Chondrocyte (in vitro differentiated cells): ENCODE measurements at places on chromosomes 6 and 20.
A peak's percentile ranks its signal among the peaks of the same experiment; 100 is the strongest.

DNA sequence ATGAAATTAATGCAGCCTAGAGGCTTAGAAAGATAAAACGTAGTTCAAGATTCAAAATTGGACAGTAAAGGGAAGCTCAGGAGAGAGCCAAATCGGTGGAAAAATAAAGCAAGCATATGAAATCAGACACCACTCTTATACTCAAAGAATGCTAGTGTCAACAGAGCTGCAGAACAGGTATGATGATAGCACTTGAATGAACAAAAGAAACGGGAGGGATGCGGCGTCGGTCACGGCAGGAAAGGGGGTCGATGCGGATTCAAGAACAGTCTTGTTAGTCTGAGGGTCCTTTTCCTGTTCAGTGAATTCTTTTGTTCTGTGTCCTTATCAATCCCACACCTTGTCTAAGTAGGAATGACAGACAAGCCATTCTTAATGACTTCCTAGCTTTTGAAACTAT, 114.4 kb downstream of the FOXC1 start:
- no peak overlapping the region for H3K27ac ChIP-seq
- no peaks in the 10 kb centered on the region for H3K36me3 ChIP-seq
- peaks cover 21% of the 10 kb centered on the region for H3K4me1 ChIP-seq
- H3K27me3 ChIP-seq, result no peaks in the 10 kb centered on the region

- no peak overlapping the region for H3K4me3 ChIP-seq
- no peak overlapping the region for H3K27ac ChIP-seq
- no peak for DNase-seq
- no peaks in the 10 kb centered on the region for H3K27me3 ChIP-seq
- peaks cover 47% of the 10 kb centered on the region for H3K4me1 ChIP-seq
Measured at GRCh38 chr20:3931664-3932063, 42.5 kb downstream of the PANK2 start.

GRCh38 chr6:96089173-96089572, 73.4 kb downstream of the FUT9 start:
- H3K27ac ChIP-seq, result no peak overlapping the region
- DNase-seq, result no peak
- no peaks in the 10 kb centered on the region for H3K4me1 ChIP-seq
- peaks cover 1% of the 10 kb centered on the region for H3K27me3 ChIP-seq

- no peaks in the 10 kb centered on the region for H3K4me1 ChIP-seq
- no peak overlapping the region for H3K27ac ChIP-seq
- no peaks in the 10 kb centered on the region for H3K36me3 ChIP-seq
- no peak for DNase-seq
Measured at GRCh38 chr6:71310261-71310660, 21.6 kb downstream of the OGFRL1 start.

DNA sequence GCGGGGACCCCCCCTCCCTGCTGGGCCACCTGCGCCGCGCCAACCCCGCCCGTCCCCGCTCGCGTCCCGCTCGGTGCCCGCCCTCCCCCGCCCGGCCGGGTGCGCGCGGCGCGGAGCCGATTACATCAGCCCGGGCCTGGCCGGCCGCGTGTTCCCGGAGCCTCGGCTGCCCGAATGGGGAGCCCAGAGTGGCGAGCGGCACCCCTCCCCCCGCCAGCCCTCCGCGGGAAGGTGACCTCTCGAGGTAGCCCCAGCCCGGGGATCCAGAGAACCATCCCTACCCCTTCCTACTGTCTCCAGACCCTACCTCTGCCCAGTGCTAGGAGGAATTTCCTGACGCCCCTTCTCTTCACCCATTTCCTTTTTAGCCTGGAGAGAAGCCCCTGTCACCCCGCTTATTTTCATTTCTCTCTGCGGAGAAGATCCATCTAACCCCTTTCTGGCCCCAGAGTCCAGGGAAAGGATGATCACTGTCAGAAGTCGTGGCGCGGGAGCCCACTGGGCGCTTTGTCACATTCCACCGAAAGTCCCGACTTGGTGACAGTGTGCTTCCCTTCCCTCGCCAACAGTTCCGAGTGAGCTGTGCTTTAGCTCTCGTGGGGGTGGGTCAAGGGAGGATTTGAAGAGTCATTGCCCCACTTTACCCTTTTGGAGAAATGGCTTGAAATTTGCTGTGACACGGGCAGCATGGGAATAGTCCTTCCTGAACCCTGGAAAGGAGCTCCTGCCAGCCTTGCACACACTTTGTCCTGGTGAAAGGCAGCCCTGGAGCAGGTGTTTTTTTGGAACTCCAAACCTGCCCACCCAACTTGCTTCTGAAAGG, 2.1 kb downstream of the VEGFA start:
- peak overlapping the region; percentile 98 for H3K4me3 ChIP-seq
- H3K27ac ChIP-seq, result peak overlapping the region; percentile 99
- H3K36me3 ChIP-seq, result peaks cover 6% of the 10 kb centered on the region
- peaks cover 49% of the 10 kb centered on the region for H3K4me1 ChIP-seq
- DNase-seq, result no peak

DNA sequence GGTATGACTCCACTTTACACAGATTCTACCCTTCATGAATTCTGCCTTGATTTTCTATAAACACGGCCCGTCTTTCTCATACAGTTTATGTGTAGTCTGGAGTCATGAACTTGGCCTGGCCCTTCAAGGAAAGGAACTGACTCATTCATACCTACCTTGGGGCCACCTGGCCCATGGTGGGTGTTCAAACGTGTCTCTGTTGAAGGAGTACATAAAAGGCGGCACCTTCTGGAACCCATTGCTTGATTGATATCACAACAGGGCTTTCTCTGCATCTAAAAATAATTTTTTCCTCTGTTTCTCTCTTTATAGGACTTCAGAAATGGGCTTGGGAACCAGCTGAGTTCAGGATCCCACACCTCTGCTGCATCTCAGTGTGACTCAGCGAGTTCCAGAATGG, 363.0 kb upstream of the SOX4 start:
- H3K4me3 ChIP-seq, result no peak overlapping the region
- DNase-seq, result no peak
- peaks cover 8% of the 10 kb centered on the region for H3K4me1 ChIP-seq
- no peak overlapping the region for H3K27ac ChIP-seq
- H3K36me3 ChIP-seq, result peaks cover 18% of the 10 kb centered on the region

- peaks cover 4% of the 10 kb centered on the region for H3K4me1 ChIP-seq
- no peak for DNase-seq
- H3K27ac ChIP-seq, result no peak overlapping the region
- no peaks in the 10 kb centered on the region for H3K27me3 ChIP-seq
Measured at GRCh38 chr20:60362531-60362930, 404.3 kb downstream of the CDH26 start.

DNA sequence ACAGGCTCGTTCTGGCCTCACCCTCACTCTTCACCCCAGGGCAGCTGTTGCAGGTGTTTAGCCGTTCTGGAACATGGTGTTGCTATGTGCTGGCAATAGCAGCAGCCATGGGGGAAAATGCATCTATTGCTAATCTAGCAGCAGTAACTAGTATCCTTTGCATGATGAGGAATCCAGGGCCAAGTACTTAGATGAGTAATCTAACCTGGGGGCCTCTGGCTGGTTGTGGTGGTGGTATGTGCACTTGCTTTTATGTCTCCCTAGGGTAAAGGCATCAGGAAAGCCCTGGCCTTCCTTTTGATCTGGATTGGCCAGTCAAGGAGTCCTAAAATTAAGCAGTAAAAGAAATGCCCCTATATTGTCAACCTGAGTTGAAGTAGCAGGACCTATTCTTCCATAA, 594.5 kb upstream of the MAP3K7 start:
- no peak for DNase-seq
- H3K27me3 ChIP-seq, result no peaks in the 10 kb centered on the region
- peaks cover 6% of the 10 kb centered on the region for H3K4me1 ChIP-seq
- no peak overlapping the region for H3K4me3 ChIP-seq

GRCh38 chr6:147983581-147984366, 358.9 kb upstream of the SASH1 start:
- no peaks in the 10 kb centered on the region for H3K27me3 ChIP-seq
- no peak overlapping the region for H3K4me3 ChIP-seq
- no peak for DNase-seq
- peaks cover 12% of the 10 kb centered on the region for H3K4me1 ChIP-seq
- no peaks in the 10 kb centered on the region for H3K36me3 ChIP-seq
- no peak overlapping the region for H3K27ac ChIP-seq

- H3K36me3 ChIP-seq, result no peaks in the 10 kb centered on the region
- H3K4me1 ChIP-seq, result peaks cover 14% of the 10 kb centered on the region
- no peak overlapping the region for H3K4me3 ChIP-seq
Measured at GRCh38 chr6:72675396-72675795, 53.5 kb downstream of the KCNQ5 start.

GRCh38 chr20:51526106-51526470, 16.4 kb downstream of the NFATC2 start:
- H3K4me3 ChIP-seq, result no peak overlapping the region
- DNase-seq, result no peak
- no peaks in the 10 kb centered on the region for H3K27me3 ChIP-seq
- peaks cover 37% of the 10 kb centered on the region for H3K4me1 ChIP-seq

GRCh38 chr6:3390698-3391097, 66.2 kb downstream of the SLC22A23 start:
- H3K27me3 ChIP-seq, result no peaks in the 10 kb centered on the region
- no peak for DNase-seq
- H3K4me3 ChIP-seq, result no peak overlapping the region
- H3K4me1 ChIP-seq, result peaks cover 7% of the 10 kb centered on the region
- no peak overlapping the region for H3K27ac ChIP-seq

DNA sequence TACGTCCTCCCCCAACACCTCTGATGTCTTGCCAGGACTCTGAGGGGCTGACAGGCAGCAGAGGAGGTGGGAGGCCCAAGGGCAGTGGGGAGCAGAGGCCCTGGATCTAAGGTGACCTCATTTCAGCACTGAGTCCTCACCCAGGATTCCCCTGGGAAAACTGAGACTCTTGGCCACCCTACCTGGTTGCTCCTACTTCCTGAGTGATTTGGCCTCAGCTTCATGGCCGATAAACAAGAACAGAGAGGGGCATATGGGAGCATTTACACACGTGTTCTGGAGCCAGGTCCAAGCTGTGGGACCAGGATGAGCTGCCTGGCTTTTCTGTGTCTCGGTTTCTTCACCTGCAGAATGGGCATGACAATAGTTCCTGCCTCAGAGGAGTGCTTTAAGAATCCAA, 133.8 kb downstream of the ANKRD60 start:
- H3K36me3 ChIP-seq, result no peaks in the 10 kb centered on the region
- H3K4me1 ChIP-seq, result no peaks in the 10 kb centered on the region
- DNase-seq, result no peak
- peaks cover 6% of the 10 kb centered on the region for H3K27me3 ChIP-seq

- no peaks in the 10 kb centered on the region for H3K36me3 ChIP-seq
- no peak overlapping the region for H3K4me3 ChIP-seq
- peaks cover 51% of the 10 kb centered on the region for H3K4me1 ChIP-seq
- DNase-seq, result no peak
- no peak overlapping the region for H3K27ac ChIP-seq
Measured at GRCh38 chr6:82957171-82957867, 108.3 kb downstream of the UBE3D start.

- no peak overlapping the region for H3K4me3 ChIP-seq
- no peak for DNase-seq
Measured at GRCh38 chr6:35300848-35301247, 3.2 kb downstream of the DEF6 start.

DNA sequence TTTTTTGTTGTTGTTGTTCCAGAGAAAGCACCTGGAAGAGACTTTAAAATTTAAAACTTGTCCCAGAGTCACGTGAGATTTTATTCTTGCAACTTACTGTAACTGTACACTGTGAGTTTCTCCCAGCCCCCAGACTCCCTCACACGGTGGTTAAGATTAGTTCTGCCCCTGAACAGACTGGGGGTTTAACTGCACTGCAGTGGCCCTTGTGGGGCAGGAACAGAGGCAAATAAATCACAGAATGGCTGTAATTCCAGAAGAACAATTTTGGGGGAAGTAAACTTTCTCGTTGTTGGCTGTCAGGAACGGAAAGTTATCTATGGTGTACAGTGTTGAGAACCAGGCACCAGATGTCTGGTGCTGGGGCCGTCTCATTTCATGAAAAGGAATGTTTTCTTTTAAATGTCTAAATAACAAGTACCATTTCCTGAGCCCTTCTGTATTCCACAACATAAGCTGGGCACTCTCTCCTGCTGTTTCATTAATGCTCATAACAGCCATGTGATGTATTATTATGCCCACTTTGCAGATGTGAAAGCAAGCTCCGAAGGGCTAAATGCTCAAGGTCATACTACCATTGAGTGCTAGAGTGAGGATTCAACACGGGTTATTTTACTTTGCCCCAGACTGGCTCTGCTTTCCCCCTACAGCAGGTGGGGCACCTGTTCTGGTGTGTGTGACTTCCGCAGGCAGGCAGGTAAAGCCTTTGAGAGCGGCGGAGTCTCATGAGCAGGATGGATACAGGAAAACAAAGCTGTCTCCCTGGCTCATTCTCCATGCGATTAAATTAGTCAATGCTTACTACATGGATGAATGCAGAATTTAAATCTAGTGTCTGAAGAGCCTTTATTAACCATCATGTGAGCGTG, 30.5 kb downstream of the CNKSR3 start:
- no peak for DNase-seq
- H3K4me3 ChIP-seq, result peak overlapping the region; percentile 64
- H3K4me1 ChIP-seq, result peaks cover 71% of the 10 kb centered on the region
- H3K36me3 ChIP-seq, result no peaks in the 10 kb centered on the region
- no peaks in the 10 kb centered on the region for H3K27me3 ChIP-seq

DNA sequence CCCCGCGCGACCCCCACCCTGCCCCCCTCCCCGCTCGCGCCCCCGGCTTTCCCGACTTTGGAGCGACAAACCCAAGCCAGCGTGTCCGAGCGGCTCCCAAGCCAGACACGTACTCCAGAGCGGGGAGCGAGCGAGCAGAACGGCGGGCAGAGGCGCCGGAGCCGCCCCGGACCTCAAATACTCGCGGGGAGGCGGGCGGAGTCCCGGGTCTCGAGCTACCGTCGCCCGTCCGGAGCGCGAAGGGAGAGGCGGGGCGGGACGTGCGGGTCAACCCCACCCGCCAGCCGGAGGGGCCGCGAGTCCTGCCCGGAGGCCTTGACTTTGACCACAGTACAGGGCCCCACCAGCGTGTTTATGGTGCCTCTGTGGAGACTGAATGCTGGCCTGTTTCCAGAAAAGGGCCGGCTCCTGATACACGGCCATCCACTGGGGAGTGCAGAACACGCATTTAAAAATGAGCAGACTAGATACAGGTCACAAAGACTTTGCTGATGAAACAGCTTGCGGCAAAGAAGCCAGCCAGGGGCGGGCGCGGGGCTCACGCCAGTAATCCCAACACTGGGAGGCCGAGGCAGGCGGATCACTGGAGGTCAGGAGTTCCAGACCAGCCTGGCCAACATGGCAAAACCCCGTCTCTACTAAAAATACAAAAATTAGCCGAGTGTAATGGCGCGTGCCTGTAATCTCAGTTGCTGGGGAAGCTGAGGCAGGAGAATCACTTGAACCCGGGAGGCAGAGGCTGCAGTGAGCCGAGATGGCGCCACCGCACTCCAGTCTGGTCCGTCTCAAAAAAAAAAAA, at the start of gene SERPINB6:
TSS of gene SERPINB6 (minus strand) at position 148 of the 799 bp plus-strand sequence. CDS start 12,235 bp downstream, outside the sequence.
- peak within 1 kb of the TSS; percentile 87 for H3K4me3 ChIP-seq
- H3K36me3 ChIP-seq, result no peaks in the 10 kb centered on the region
- no peaks in the 10 kb centered on the region for H3K27me3 ChIP-seq
- H3K4me1 ChIP-seq, result peaks cover 32% of the 10 kb centered on the region
- H3K27ac ChIP-seq, result peak within 1 kb of the TSS; percentile 97
- DNase-seq, result no peak

DNA sequence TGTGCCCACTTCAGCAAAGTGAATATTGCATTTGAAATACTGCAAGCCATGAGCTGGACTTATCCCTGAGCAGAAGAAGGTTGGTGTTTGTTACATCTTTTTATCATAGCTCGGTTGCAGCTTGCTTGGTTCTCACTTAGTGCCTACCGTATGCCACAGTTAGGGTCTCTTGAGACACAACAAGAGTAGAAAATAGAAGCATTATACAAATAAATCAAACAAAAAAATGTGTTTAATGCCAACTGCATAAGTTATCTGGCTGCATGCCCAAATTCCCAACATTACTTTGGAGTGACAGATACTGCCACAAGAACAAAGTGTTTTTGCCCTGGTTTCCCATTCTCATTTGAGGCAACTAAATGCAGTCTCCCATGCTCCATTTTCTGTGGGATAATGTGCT, 53.9 kb upstream of the LAMP5 start:
- H3K36me3 ChIP-seq, result peaks cover 28% of the 10 kb centered on the region
- H3K27me3 ChIP-seq, result no peaks in the 10 kb centered on the region
- DNase-seq, result no peak
- H3K27ac ChIP-seq, result peak overlapping the region; percentile 73
